ENCODE measurements at places on chromosomes 1 and 21. TPM values are rescaled to one million over a fixed set of nuclear protein-coding genes. Genes with fewer than 3 reads are reported as not detected.

Gene DNTTIP2
- 61.1 TPM for polyA plus RNA-seq

Gene CLDN14
- not detected for polyA plus RNA-seq

- no peak for DNase-seq
Measured at GRCh38 chr1:32480003-32480402, 15.1 kb downstream of the ZBTB8B start.

DNA sequence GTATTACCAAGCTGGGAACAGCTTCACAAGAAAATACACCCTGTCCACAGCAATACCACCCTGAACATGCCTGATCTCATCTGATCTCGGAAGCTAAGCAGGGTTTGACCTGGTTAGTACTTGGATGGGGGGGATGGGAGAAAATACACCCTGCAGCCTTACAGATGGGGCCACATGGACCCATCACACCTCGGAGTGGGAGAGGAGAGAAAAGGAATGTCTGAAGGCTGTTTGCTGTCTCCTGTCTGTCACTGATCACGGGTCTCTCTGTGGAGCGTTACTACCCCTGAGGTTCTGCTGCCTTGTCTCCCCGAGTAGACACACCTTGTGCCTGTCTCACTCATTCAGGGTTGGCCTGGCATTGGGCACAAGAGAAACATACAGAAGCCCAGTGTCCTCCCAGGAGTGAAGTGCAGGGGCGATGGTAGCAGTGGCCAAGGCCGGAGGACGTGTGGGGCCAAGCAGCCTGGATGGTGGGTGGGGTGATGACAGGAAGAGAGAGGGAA is 48.0 kb downstream of the TEX35 start:
- no peak for DNase-seq

GRCh38 chr1:18512883-18513282 is 32.2 kb downstream of the KLHDC7A start:
- DNase-seq = no peak

Gene TMEM200B
- polyA plus RNA-seq = 10.2 TPM

DNA sequence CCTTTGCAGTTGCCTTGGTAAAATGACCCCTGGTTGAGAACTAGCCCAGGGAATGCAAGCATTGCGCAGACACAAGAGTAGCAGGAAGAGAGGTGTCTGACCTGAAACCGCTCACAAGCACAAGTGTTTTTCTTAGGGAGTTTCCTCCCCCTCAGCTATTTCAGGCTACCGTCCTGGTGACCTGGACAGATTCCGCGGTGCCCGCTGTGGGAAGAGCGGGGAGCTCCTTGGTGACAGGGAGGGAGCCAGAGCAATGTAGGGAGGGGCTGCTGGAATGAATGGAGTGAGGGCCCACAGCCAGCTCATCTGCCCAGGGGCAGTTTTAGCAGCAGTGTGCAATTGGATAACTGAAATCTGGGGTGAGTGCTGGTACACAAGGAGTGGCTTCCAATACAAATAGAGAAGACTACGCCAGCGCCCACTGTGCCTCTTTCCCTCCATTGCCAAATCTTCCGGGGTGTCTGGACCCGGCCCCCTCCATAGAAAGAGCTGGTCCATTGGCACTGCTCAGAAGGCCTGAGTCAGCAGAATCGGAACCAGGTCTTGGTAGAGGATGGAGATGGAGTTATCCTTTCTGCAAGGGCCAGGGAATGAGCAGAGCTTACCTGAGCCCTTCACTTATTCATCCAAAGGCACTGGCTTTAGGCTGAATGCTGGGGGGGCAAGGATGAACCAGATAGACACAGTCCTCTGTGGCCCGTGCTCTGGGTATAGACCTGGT is 82.8 kb downstream of the TRABD2B start:
- no peak for DNase-seq

DNA sequence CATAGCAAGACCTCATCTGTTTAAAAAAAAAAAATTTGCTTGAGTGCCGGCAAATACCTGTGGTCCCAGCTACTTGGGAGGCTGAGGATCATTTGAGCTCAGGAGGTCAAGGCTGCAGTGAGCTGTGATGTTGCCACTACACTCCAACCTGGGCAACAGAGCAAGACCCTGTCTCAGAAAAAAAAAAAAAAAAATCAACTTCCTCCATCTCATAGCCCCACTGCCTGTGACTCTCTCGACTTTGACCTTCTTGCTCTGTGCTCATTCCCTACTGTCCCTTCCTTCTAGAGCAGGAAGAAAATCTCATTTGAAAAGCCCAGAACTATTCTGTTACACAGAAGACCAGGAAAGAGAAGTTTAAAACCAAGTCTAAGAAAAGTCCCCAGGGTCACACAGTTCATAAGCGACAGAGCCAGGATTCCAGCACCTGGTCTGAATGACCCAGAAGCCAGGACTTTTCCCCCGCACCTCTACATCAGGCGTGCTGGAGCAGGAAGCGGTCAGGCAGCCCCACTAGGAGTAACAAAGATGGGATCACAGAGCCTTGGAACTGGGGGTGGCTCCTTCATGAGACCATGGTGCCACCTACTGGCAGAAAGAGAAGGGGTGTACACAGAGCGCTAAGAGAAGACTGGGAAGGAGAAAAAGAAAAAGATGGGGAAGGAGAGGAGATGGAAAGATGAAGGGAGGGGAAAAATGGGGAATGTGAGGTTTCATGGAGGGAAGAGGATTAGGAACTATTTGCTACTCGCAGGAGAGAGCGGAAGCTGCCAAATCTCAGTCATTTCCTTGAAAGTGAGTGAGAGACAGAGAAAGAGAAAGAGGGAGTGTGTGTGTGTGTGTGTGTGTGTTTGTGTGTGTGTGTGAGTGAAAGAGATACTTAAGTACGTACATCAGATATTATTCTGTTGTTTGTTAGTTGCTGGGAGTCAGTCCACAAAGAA is 3.1 kb upstream of the P3R3URF start:
- peak; percentile 77 for DNase-seq

GRCh38 chr1:43580039-43580438 is 49.4 kb downstream of the PTPRF start:
- DNase-seq = no peak

Gene MTOR
- polyA plus RNA-seq = 41.7 TPM

DNA sequence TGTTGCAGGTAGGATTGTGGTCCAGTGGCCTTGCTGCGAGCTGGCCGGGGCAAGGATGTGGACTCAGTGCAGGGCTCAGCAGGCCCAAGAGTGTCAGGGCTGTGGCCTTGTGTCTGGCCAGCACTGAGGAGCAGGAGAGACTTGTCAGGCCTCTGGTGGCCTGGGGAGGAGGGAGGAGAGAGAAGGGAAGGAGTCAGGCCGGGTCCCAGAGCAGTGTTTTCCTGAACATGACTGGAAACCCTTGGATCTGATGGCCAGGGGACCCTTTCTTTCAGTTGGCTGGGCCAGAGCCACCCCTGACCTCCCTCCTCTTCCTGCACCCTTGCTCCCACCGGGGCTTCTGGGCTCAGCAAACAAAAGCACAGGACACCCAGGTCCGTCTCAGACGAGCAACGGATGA is 5.1 kb downstream of the IBA57 start:
- no peak for DNase-seq

GRCh38 chr1:32963746-32964460 is 706 bp downstream of the RNF19B start:
- DNase-seq = no peak

GRCh38 chr21:45270306-45270821 is 17.3 kb downstream of the POFUT2 start:
- DNase-seq = no peak

DNA sequence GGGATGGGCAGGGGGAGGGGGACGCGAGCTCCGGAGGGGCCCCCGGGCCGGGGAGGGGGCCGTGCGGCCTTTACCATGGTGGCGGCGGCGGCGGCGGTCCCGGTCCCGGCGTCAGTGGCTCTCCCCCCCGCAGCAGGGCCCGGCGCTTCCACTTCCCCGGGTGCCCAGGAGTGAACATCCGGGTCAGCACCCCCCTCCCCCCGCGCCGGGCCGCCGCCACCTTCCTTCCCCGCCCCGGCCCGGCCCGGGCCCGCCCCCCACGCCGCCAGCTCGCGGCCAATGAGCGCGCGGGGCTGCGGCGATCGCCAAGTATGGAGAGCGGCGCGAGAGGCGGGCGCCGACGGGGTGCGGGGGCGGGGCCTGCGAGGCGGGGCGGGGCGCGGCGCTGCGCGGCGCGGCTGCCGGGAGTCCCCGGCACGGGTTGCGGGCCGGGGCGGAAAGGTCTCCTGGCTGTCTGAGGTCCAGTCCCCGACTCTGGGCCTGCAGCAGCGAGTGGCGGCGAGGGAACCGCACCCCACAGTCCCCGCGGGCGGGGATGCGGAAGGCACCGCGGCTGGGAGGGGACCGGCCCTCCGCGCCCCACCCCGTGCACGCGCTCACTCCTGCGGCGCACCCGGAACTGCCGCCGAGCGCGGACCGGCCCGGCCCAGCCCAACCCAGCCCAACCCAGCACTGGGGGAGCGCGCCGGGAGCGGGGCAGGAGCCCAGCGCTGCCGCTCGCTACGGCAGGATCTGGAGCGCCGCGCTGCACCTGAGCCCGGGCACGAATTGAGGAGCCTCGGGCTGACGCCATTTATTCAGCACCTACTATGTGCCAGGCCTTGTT is at the start of gene CAPZB:
Gene CAPZB, minus strand, starts transcription at position 178 of the 826 bp plus-strand sequence. Its CDS starts 101 bp downstream, at position 77.
- peak; percentile 91 for DNase-seq

Gene FAM229A
- polyA plus RNA-seq = 14.0 TPM

Gene OR14K1
- polyA plus RNA-seq = not detected

DNA sequence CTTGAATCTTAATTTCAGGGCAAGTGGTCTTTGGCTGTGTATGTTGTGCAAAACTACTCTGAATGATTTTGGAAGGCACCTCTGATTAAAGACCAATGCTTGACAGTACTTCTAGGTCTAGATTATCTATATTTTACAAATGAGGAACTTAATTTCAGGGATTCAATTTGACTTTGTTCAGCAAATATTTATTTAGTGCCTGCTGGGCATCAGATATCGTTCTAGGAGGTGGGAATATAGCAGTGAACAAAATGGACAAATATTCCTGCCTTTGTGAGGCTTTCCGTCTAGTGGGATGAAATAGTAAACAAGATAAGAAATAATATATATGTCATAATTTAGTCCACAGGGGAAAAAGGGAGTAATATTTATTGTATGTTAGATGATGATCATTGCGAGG is 4.7 kb downstream of the ZNF326 start:
- DNase-seq = no peak

DNA sequence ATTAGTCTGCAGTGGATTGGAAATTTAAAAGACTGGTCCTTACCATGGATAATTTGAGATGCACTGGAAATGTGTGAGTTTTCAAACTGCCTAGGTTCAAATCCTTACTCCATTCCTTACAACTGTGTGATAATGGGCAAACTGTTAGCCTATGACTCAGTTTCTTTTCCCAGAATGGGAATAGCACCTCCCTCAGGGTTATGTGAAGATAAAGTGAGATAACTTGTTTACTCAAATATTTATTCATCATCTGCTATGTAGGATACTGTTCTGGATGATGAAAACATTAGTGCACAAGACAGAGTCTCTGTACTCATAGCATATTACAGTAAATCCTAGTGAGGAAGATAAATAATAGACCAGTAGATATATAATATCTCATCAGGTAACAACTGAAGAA is 28.6 kb downstream of the LRIG2 start:
- no peak for DNase-seq

DNA sequence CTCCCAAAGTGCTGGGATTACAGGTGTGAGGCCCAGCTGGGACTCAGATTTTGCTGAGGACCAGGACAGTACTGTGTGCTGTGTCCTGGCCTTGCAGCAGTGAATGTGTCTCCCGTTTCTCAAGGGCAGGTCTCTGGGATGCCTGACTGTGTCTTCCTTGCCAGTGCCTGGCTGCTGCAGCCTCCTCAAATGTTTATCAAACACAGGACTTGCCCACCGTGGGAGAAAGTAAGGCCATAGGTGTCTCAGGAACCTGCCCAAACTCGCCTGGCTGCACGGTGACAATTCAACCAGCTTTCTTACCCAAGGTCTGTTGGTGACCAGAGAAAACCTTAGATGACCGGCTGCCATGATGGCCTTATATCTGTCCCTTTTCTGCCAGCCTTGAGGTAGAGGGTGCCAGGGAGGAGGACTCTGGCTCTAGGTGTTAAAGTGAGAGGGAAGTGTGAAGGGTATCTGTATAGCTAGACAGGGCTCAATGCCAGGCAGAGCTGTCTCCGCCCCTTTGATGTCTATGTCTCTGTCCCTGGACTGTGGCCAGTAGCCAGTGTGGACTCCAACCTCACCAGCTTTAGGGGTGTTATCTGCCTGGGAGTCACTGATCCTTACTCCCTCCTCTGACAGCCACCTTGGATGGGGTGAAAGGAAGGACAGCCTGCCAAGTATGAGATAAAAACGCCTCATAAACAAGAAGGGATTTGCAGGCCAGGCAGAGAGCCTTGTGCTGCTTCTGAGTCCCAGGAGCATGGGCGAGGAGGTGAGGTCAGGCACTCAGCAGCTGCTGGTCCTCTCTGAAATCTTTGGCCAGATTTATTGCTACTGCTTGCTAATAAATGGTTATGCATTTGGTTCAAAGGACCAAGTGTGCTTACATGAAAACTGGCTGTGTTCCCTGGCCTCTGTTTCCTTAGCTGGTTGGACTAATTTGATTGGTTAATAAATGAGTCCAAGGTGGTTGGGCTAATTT is 22.3 kb downstream of the IL6R start:
- no peak for DNase-seq

GRCh38 chr1:48676376-48676775 is 100.3 kb downstream of the BEND5 start:
- DNase-seq = no peak

- no peak for DNase-seq
Measured at GRCh38 chr1:179951383-179952144, 3.0 kb upstream of the CEP350 start.

GRCh38 chr1:20178634-20179370 is 7.1 kb upstream of the UBXN10 start:
- no peak for DNase-seq

Gene ICOSLG
- polyA plus RNA-seq = 3.3 TPM

- DNase-seq = no peak
Measured at GRCh38 chr1:111565079-111565478, 54.5 kb upstream of the RAP1A start.

DNA sequence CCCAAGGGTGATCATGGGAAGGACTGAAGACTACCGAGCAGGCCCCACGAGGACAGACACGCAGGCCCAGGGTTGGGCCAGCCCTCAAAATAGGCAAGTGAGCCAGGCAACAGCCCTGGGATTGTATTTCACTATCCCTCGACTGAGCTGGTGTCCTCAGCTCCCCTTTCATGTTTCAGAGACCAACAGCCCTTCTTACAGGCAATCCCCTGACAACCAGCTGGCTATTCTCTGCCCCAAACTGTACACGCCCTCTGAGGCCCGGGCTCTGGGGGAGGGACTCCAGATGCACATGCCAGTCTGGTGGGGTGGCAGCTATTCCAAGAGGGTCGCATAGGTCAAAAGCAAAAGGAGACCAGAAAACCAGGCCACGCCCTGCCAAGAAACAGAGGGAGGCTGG is 243.0 kb downstream of the TOMM20 start:
- DNase-seq = no peak

- no peak for DNase-seq
Measured at GRCh38 chr1:248813546-248813945, 12.2 kb downstream of the SH3BP5L start.

Gene HSD3B2
- polyA plus RNA-seq = 0.23 TPM

- no peak for DNase-seq
Measured at GRCh38 chr1:38139738-38140487, 93.3 kb upstream of the POU3F1 start.

GRCh38 chr1:114725230-114725629 is 8.7 kb upstream of the NRAS start:
- no peak for DNase-seq

- no peak for DNase-seq
Measured at GRCh38 chr1:36944883-36945282, 89.4 kb downstream of the GRIK3 start.

GRCh38 chr1:175742790-175743459 is 470 bp downstream of the TNR start:
- DNase-seq = peak; percentile 54
